ENCODE measurements at places on chromosomes 2 and 18.

DNA sequence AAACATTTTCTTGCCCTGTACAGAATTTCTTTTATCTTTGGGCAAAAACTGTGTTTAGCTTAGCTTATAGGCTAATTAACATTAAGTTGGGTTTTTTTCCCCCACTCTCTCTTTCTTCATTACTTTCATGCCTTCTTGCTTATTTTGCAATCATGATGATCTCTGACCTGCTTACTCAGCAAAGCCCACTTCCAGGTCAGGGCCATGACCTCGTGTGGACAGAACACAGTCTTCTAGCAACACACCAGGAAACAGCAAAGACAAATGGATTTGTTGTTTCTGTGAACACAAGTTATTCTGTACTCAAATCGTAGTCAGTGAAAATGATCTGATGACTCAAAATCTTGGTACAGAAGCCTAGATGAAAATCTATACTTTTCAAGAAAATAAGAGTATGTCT, 60.7 kb downstream of the SPATS2L start:
- no peak overlapping the region for H3K27ac ChIP-seq
- no peak overlapping the region for H3K4me3 ChIP-seq
- no peaks in the 10 kb centered on the region for H3K36me3 ChIP-seq
- DNase-seq: no peak
- H3K4me1 ChIP-seq: no peaks in the 10 kb centered on the region

DNA sequence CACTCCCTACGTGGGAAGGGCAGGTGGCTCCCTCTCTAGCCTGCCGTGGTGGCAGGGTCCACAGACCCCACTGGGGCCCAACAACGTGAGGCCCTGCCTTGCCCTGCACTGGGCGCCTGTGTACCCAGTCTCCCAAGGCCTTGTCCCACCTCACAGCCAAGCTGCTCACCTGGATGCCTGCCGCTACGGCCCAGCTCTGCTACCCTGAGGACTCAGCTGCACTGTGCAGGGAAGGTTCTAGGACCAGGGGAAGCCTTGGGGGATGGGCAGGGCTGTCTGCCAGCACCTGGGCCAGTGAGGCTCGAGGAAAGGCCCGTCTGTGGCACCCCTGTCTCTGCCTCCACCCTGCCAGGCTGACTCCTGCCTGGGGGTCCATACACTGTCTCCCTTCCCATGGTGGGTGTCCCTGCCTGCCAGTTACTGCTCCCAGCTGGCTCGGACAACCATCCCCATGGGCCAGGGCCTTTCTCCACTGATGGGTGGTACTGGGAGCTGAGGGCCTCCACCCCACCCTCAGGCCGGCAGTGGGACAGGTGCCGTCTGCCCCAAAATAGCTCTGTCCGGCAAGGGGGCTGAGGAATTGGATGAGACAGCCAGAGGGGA, 33.2 kb downstream of the HS6ST1 start:
- no peak overlapping the region for H3K4me3 ChIP-seq
- H3K4me1 ChIP-seq: peaks cover 8% of the 10 kb centered on the region
- no peaks in the 10 kb centered on the region for H3K27me3 ChIP-seq
- H3K27ac ChIP-seq: no peak overlapping the region
- DNase-seq: no peak

DNA sequence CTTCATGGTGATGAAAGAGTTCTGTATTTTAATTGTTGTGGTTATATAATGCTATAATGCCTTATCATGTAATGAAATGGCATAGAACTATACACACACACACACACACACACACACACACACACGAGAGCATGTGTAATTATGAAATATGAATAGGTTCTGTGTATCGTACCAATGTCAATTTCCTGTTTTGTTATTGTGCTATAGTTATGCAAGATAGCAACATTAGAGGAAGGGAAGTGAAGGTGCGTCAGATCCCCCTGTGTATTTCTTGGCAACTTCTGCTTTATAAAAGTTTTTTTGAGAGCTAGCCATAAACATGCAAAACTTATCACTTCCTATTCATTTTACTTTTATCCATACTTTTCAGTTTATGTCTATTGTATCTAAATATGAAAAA, 60.7 kb upstream of the ARHGAP15 start:
- no peaks in the 10 kb centered on the region for H3K36me3 ChIP-seq
- DNase-seq: no peak
- H3K4me3 ChIP-seq: no peak overlapping the region
- H3K27me3 ChIP-seq: no peaks in the 10 kb centered on the region

- DNase-seq: no peak
- no peaks in the 10 kb centered on the region for H3K36me3 ChIP-seq
- no peaks in the 10 kb centered on the region for H3K4me1 ChIP-seq
- H3K27ac ChIP-seq: no peak overlapping the region
- peaks cover 5% of the 10 kb centered on the region for H3K27me3 ChIP-seq
- peak overlapping the region; percentile 18 for H3K4me3 ChIP-seq
Observed at GRCh38 chr2:43675646-43676321, 445 bp downstream of the C1GALT1C1L start.

- H3K27me3 ChIP-seq: peaks cover 100% of the 10 kb centered on the region
- DNase-seq: no peak
- no peaks in the 10 kb centered on the region for H3K36me3 ChIP-seq
Observed at GRCh38 chr2:45001869-45002385, 7.3 kb downstream of the SIX2 start.

GRCh38 chr2:74694281-74694680, 40.2 kb downstream of the SEMA4F start:
- no peak for DNase-seq
- H3K27me3 ChIP-seq: peaks cover 17% of the 10 kb centered on the region
- H3K4me1 ChIP-seq: no peaks in the 10 kb centered on the region
- no peak overlapping the region for H3K27ac ChIP-seq
- H3K4me3 ChIP-seq: no peak overlapping the region

GRCh38 chr2:107108556-107108955, 222.6 kb upstream of the ST6GAL2 start:
- no peak for DNase-seq
- no peak overlapping the region for H3K27ac ChIP-seq
- H3K36me3 ChIP-seq: no peaks in the 10 kb centered on the region
- H3K4me1 ChIP-seq: no peaks in the 10 kb centered on the region

DNA sequence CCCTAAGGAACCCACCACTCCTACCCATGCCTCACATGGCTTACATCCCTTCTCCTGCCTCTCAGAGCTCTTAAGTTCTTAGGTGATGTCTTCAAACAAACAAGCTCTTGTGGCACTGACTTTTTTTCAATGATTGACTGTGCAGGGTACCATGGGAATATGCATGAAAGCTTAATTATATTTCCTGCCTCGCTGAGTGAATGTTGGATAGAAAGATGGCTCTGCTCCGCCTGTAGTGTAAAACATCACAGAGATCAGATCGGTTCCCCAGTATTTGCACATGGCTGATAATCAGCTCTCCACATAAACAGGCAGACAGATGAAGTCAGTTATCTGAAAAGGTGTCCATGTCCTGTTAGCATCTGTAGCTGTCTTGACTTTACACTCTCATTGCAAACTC, 820.8 kb downstream of the TDRD15 start:
- DNase-seq: no peak
- no peak overlapping the region for H3K27ac ChIP-seq

- peaks cover 15% of the 10 kb centered on the region for H3K4me1 ChIP-seq
- no peak overlapping the region for H3K27ac ChIP-seq
- DNase-seq: no peak
- H3K4me3 ChIP-seq: no peak overlapping the region
- H3K36me3 ChIP-seq: no peaks in the 10 kb centered on the region
Observed at GRCh38 chr2:207251573-207252192, 85.9 kb upstream of the KLF7 start.

GRCh38 chr2:158676295-158676694, 118.8 kb upstream of the DAPL1 start:
- DNase-seq: no peak
- no peak overlapping the region for H3K27ac ChIP-seq
- no peak overlapping the region for H3K4me3 ChIP-seq
- no peaks in the 10 kb centered on the region for H3K4me1 ChIP-seq
- H3K27me3 ChIP-seq: no peaks in the 10 kb centered on the region

- H3K4me3 ChIP-seq: no peak overlapping the region
Observed at GRCh38 chr2:134912361-134912760, 6.3 kb upstream of the CCNT2 start.

GRCh38 chr2:101017371-101017770, 15.3 kb downstream of the RPL31 start:
- H3K4me3 ChIP-seq: no peak overlapping the region
- H3K27ac ChIP-seq: no peak overlapping the region
- no peaks in the 10 kb centered on the region for H3K27me3 ChIP-seq
- DNase-seq: no peak
- H3K36me3 ChIP-seq: peaks cover 29% of the 10 kb centered on the region
- no peaks in the 10 kb centered on the region for H3K4me1 ChIP-seq

GRCh38 chr2:237143118-237143517, 57.4 kb downstream of the COPS8 start:
- DNase-seq: no peak
- no peaks in the 10 kb centered on the region for H3K36me3 ChIP-seq
- no peak overlapping the region for H3K4me3 ChIP-seq
- H3K27ac ChIP-seq: no peak overlapping the region
- H3K4me1 ChIP-seq: no peaks in the 10 kb centered on the region

GRCh38 chr2:47720036-47720435, 62.9 kb upstream of the MSH6 start:
- no peak overlapping the region for H3K27ac ChIP-seq
- H3K27me3 ChIP-seq: peaks cover 14% of the 10 kb centered on the region
- H3K4me3 ChIP-seq: no peak overlapping the region
- DNase-seq: no peak

- H3K4me3 ChIP-seq: no peak overlapping the region
- no peaks in the 10 kb centered on the region for H3K27me3 ChIP-seq
- no peaks in the 10 kb centered on the region for H3K36me3 ChIP-seq
- no peak overlapping the region for H3K27ac ChIP-seq
Observed at GRCh38 chr2:225999692-226000091, 600.2 kb downstream of the NYAP2 start.

DNA sequence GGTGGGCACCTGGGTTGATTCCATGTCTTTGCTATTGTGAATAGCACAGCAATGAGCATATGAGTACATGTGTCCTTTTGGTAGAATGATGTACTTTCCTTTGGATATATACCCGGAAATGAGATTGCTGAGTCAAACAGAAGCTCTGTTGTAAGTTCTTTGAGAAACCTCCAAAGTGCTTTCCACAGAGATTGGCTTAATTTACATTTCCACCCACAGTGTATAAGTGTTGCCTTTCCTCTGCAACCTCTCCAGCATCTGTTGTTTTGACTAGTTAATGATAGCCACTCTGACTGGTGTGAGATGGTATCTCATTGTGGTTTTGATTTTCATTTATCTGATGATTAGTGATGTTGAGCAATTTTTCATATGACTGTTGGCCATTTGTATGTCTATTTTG, 194.8 kb downstream of the ZNF804A start:
- no peaks in the 10 kb centered on the region for H3K27me3 ChIP-seq
- H3K36me3 ChIP-seq: no peaks in the 10 kb centered on the region
- H3K4me3 ChIP-seq: no peak overlapping the region
- no peak overlapping the region for H3K27ac ChIP-seq
- no peak for DNase-seq

DNA sequence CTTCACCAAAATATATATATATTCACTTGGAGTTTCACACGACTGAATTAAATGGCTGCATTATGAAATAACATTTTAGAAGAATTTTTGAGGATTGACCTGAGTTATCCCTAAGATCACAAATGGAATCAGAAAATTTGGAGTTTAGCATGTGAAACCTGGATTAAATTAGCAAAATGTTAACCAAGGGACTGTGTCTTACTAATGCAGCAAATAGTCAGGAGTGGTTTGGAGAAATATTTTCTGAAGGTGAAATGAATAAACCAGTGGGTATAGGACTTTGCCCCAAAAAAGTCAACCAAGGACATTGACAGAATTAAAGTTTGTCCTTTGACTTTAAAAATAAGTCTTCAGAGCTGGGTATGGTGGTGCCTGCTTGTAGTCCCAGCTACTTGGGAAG, 111.2 kb downstream of the PRPF40A start:
- no peaks in the 10 kb centered on the region for H3K27me3 ChIP-seq
- H3K27ac ChIP-seq: no peak overlapping the region
- H3K4me1 ChIP-seq: peaks cover 5% of the 10 kb centered on the region
- no peak for DNase-seq
- H3K4me3 ChIP-seq: no peak overlapping the region
- no peaks in the 10 kb centered on the region for H3K36me3 ChIP-seq

- H3K27ac ChIP-seq: no peak overlapping the region
- DNase-seq: no peak
- H3K36me3 ChIP-seq: peaks cover 24% of the 10 kb centered on the region
- no peak overlapping the region for H3K4me3 ChIP-seq
- H3K27me3 ChIP-seq: no peaks in the 10 kb centered on the region
- no peaks in the 10 kb centered on the region for H3K4me1 ChIP-seq
Observed at GRCh38 chr2:15279201-15279876, 281.8 kb downstream of the NBAS start.

DNA sequence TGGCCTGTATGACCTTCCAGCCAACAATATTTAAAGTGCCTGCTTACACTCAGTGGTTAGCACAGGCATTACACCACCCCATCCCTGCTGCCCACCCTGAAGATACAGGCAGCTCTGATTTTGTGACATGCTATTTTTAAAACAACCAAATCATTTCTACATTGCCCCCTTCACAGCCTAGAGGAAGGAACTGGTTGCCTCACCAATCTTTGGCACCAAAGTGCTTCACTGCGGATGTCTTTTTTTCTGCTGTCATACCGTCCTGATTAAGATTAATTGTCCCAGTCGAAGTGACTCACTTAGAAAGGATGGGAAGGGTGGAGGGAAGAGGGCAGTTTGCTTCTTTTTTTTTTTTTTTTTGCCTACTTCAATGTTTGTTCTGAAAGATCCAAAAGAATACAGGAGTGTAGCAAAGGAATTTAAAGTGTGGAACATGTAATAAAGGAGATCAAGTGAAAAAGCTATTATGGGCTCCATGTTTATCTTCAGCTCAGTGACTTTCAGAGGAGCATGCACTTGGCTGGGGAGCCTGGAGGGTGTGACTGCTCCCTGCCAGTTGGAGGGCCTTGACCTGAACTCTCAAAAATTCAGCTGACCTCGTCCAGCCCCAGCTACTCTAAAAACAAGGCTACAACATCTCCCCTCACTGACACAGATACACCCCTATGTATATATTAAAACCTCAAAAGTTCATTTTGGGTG, 501.1 kb upstream of the TNP1 start:
- no peaks in the 10 kb centered on the region for H3K36me3 ChIP-seq
- DNase-seq: no peak
- H3K27me3 ChIP-seq: no peaks in the 10 kb centered on the region
- H3K4me3 ChIP-seq: no peak overlapping the region
- H3K27ac ChIP-seq: no peak overlapping the region
- no peaks in the 10 kb centered on the region for H3K4me1 ChIP-seq

GRCh38 chr18:79191956-79192355, 122.8 kb downstream of the ATP9B start:
- H3K27me3 ChIP-seq: no peaks in the 10 kb centered on the region
- no peak for DNase-seq
- H3K36me3 ChIP-seq: peaks cover 2% of the 10 kb centered on the region
- no peak overlapping the region for H3K27ac ChIP-seq
- peaks cover 8% of the 10 kb centered on the region for H3K4me1 ChIP-seq

DNA sequence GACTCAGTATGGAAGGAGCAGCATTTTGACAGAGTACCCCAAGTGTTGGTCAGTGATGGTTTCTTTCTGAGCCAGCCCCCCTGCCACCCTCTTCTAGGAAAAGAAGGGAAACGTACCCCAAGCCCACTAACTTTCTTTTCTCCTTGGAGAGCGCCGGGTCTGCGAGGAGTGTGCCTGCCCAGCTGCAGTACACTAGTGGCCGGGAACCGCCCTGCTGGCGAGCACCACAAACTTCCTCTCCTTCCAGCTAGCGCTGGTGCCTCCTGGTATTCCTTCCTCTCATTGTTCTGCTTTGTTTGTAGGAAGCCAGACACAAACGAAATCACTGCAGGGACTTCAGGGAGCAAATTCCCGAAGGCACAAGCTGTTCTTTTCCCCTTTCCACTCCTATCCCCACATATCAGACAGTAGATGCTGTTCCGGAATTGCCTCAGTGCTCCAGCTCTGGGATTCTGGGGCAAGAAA, 1.8 kb downstream of the CCDC85A start:
- no peaks in the 10 kb centered on the region for H3K36me3 ChIP-seq
- H3K27ac ChIP-seq: peak overlapping the region; percentile 62
- no peak for DNase-seq
- no peak overlapping the region for H3K4me3 ChIP-seq
- peaks cover 53% of the 10 kb centered on the region for H3K27me3 ChIP-seq

Measured in activated naive CD4-positive, alpha-beta T cell treated with anti-CD3 and anti-CD28 coated beads, Interleukin-2, amount 10 ng/mL, durations not matched to agents 7 days and 5 days (primary cell).